ENCODE measurements at places on chromosomes 16 and 17.

DNA sequence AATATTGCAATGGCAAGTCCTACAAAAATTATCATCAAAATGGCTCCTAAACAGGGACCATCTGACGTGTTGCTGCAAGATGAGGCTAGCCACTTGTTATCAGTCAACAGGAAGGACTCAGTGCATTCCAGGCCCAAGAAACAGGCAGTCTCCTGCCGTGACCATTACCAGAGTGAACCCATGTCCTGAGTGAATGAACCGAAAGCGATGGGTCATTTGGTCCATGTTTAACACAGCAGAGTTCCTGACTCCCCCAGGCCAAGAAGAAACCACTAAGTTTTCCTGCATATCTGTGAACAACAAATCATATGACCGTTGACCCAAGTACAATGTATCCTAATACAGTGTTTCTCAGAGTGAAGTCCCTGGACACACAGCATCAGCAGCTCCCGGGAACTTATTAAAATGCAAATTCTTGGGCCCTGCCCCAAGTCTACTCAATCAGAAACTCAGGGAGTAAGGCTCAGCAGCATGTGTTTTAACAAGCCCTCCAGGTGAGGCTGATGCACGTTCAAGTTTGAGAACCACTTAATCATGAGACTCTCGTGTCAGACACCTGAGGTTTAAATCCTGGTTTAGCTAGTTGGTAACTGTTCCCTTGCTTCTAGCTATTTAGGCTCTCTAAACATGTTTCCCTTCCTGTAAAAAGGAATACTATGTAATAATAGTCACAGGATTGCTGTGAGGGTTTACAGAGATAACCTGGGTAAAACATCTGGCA, 429.4 kb upstream of the MAF start:
- no peak for DNase-seq

DNA sequence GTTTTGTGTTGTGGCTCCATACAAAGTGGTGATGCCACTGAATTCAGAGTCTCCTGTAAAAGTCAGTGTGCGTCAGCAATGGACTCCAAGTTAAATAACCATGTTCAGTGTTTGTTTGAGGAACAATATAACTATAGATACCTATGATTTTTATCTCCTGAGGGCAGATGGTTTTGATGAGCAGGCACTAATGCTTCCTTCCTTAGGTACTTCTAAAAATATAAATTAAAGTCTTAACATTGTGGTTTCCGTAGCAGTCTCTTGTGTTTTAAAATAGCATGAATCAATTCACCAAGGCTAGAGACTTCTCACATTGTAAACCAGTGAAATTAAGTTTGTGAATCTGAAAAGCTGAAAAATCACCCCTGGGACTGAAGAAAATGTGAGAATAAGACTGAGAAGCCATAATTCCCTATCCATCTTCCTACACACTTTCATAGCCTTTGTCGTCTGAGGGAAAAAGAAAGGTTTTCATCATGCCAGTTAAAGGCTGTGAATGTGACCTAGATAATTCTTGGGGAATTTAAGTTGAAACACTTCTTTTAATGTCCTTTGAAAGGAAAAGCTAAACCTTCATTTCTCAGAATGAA, 1502.9 kb downstream of the CDH11 start:
- no peak for DNase-seq

- peak; percentile 31 for DNase-seq
Measured at GRCh38 chr17:45782889-45783592, 1.1 kb upstream of the CRHR1 start.

DNA sequence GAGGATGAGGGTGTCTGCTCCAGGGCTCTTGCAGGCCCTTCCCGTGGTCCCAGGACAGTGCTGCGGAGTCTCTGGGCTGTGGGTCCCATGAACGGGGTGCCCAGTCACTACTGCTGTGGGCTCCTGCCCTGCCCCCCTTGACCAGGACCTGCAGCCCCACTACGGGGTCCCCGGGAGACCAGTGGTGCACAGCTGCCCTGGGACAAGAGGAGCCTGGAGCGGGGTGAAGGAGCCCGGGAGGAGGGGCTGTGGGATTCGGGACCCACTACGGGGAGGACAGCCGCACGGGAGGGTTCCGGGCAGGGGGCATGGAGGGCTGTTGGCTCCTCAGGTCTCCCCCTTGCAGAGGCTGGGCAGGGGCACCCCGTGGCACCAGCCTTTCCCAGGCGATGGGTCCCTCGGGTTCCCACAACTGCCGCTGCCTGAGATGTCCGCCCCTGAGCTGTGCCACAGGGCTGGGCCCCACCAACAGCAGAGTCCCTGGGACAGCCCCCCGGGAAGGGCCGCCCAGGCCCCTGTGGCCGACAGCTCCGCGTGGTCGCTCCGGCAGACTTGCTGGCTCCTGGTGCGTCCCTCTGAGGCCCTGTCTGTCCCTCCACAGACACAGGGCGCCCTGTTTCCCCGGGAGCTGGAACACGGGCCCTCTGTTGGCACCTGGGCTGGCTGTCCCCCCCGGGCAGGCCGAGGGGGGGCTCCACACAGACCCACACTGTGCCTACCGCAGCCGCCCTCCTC, 52.1 kb upstream of the GNG13 start:
- no peak for DNase-seq

DNA sequence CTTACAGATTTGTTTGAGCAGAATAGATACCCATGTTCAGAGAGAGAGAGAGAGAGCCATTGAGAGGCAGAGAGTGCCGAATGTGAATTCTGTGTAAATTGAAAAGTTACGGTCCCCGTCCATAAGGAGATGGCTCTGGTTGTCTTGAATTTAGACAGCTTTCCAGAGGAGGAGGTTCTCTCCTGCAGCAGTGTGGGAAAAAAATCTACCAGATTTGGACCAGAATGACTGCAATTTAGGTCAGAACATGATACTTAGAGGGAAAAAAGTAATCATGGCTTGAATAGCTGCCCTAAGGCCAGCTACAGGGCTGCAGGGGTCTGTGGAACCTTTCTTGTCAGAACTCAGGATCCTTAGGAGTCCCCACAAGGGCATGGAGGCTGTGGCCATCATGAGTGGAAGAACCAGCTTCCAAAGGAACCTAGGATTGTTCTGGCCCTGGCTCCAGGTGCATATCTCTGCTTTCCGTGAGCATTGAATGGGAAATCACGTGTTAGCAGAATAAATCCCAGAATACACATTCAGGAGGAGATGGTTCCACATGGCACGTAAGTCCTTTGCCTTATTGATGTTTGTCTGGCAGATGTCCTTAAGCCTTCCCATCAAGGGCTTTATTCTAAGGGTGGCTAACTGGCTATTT, 13.0 kb downstream of the PITPNC1 start:
- DNase-seq, result no peak

- peak; percentile 51 for DNase-seq
Measured at GRCh38 chr17:58278661-58279015, 2.1 kb downstream of the MPO start.

DNA sequence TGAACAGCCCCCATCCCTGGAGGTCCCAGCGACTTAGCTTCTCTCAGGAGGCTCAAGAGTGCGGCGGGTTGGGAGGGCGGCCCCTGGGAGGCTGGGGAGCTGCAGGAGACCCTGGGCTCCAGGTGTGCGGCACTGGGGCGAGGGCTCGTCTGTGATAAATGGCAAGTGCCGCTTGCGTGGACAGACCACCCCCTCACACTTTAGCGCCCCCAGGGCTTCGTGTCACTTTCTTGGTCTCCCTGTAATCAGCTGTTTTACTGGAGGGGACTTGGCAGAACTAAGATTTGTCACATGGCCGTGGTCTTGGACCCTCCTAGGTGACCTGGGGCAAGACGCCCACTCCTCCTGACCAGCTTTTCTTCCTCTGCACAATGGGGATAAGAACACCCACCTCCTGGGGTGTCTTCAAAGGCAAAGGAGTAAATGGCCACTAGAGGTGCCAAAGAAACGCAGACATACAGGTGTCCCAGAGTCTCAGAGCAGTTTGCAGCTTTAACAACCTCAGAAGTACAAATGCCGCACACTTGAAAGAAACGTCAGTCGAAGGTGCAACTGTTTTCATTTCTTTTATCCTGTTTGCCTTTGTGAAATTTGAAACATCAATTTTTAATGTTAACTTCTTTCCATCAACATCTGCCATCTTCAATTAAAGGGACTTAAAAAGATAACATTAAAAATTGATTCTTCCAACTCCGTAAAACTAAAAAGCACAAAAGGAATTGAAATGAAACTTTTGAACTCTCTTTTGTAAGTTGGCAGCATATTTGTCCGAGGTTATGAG, 946 bp downstream of the OSGIN1 start:
- peak; percentile 63 for DNase-seq

GRCh38 chr17:74723891-74724290, 11.2 kb upstream of the CD300LF start:
- DNase-seq, result no peak

DNA sequence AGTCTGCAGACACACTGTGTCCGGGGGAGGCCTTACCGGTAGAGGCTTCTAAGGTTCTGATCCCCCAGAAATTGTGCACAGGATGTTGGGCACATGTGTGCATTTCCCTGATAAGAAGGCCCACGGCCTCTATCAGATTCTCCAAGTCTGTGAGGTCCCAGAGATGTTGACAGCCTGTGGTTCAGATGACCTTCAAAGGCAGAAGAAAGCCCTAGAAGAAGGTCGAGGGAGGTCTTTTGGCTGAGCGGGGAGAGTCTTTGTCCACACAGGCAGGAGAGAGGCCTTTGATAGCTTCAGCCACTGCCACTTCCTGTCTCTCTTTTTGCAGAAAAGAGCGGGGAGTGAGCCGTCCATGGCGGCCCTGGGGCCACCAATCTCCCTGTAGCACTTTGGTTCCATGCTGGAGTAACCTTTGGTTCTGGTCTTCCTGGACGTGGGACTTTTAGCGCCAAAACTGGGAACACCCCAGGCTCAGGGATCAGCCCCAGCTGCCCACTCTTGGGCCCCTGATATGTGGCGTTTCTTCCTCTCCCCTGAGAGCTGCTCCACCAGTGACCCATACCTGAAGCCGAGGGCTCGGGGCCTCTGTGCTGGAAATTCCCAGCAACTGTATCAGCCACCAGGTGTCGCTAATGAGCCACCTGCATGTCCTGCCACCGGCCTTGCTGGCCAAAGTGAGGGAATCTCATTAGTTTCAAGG, 28.1 kb upstream of the LGALS9 start:
- DNase-seq, result peak; percentile 76

DNA sequence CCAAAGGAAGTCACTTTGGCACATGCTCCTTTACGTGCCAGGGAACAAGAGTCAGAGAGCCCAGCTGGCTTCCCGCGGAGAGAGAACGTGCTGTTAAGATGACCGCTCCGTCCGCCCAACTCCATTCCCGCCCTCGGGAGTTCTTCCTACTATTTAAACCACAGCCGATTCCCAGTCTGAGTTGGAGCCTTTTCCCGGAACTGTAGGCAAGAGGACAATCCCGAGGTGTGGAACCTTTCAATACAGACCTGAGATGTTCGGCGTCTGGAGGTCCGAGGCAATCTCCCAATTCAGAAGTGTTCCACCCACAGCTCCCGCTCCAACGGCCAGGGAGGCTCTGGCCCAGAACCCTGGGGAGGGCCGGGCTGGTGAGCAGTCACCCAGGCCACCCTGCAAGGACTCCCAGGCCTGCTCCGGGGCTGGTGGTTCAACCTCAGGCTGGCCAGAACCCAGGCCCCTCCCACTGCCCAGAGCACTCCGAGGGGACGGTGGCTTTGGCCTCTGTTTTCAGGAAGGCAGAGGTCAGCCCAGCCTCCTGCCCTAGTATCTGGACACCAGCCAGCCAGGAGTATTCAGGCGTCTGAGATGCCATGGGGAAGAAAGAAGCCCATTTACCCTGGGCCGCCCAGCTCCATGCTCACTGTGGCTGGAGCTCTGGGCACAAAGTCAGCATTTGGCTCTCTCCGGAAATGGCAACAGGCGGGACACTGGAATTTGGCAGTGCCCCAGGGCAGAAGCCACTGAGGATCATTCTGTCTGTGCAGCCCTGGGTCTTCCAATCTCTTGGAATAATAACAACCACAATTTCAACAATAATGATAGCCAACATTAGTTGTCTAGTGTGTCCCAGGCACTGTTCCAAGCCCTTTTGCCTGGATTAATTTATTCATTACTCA, 21.4 kb downstream of the EMP2 start:
- DNase-seq, result peak; percentile 84

- DNase-seq, result no peak
Measured at GRCh38 chr16:13999071-13999894, 71.8 kb upstream of the MRTFB start.

Data from GM23248 (cell line).